GM20000 (cell line): ENCODE measurements at places on chromosomes 2 and 18.
A peak's percentile ranks its signal among the peaks of the same experiment; 100 is the strongest.

DNA sequence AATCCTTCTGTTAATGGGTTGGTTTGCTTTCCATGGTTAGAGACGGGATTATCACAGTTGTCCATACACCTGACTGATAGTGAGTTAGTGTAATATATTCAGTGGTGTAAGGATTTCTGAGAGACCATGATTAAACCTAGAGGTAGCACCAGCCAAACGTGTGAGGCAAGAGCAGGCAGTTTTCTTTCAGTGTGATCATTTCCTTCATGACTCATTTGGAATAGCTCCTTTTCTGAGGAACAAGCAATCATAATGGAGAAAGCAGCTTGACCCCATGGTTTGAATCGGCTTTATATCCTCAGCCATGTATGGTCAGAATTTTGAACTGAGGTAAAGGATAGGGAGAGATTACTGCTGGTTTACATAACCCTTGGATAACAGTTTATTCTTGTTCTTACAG, 2.9 kb downstream of the MXD1 start:
- DNase-seq, result no peak

DNA sequence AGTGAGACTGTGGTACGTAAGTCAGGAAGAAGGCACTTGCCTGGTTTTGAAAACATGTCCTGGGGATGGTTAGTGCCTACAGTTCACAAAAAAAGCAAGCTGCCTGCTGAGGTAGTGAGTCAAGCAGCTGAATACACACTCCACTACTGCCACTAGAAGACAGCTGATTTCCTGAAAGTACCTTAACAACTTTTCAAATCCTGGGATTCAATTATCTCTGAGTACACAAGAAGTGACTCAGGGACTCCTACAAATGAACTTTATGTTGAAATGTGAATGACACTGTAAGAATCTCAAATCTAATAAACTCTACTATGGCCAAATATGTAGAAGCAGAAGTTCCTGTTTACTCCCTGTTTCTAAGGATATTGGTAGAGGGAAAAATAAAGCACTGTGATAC, 58.0 kb upstream of the ARL5A start:
- DNase-seq, result no peak

DNA sequence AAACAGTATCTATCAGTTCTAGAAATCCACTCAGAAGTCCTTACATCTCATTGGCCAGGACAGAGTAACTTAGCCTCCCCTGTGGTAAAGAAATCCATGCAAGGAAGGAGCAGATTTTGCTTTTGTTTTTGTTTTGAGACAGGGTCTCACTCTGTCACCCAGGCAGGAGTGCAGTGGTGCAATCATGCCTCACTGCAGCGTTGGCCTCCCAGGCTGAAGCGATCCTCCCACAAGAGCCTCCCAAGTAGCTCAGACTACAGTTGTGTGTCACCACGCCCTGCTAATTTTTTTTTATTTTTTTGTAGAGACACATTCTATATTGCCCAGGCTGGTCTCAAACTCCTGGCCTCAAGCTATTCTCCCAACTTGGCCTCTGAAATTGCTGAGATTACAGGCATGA, 185.1 kb downstream of the NRP2 start:
- DNase-seq, result no peak

DNA sequence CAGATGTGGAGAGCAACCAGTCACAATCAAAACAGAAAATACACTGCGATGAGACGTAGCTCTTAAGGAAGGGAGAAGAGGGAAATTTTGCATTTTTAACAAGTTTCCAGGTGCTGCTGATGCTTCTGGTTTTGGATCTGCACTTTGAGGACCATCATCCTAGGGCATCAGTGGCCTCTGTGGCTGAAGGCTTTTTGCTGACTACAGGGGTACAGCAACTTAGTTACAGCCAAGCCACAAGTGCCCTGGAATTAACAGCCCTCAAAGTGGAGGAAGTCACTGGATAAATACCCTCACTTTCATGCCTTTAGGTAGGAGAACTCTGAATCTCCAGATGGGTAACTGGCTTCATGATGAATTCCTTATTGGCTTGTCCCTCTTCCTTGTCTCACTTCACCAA, 700.9 kb downstream of the TMEM182 start:
- DNase-seq, result no peak

DNA sequence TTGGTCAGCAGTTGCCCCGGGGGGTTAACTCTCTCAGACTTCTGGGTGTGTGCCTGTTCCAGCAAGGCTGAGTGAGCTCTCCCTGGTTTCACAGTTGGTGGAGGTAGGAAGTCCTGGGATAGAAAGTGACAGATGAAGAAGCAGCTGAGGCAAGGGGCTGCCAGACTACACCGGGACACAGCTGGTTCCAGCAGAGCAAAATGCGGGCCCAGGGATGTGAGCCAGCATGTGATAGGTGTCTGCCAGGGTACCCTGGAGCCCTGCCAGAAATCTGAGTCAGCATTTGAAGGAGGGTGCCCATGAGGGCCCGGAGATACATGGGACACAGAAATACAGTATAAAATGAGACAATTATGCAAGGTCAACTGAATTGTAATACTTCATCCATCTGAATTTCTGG, 79.3 kb upstream of the LGALSL start:
- DNase-seq, result no peak

DNA sequence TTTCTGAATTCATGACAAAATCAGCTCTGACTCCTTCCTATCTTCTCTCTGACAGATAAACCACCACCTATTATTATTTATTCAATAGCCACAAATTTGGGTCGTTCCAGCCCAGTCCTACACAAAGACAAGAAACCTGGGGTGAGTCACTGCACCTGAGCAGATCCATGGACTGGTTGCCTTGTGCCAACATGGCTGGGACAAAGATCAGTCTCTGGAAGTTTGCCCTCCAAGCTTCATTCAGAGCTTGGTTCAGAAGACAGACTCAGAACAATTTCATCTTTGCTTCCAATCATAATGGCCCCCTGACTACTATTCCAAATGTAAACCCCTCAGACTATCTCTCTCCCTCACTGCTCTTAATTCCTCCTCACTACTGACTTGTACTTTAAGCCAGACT, 9.6 kb upstream of the EXOC6B start:
- no peak for DNase-seq

DNA sequence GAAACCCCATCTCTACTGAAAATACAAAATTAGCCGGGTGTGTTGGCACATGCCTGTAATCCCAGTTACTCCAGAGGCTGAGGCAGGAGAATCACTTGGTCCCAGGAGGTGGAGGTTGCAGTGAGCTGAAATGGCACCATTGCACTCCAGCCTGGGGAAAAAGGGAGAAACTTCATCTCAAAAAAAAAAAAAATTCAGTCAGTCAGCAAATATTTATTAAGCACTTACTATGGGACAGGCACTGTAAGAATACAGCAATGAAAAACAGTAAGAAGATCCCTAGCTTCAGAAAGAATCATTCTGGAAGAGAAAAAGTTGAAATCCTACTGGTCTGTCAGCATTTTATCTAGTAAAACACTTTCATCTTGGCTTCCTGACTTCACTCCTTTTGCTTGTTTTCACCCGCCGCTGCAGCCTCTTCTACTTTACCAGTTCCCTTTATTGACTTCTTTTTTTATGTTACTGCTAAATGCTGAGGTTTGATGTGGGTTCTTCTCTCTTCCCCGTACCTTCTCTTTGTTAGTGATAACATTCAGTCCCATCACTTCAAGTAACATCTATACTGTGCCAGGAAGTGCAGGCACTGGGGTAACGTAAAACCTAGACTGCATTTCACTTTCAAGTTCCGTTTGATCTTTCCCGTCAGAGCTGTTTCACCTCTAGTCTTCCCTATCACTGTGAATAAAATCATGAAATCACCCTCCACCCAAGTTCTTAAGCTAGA, 10.8 kb upstream of the TAF4B start:
- DNase-seq, result peak; percentile 49

GRCh38 chr2:19685731-19686130, 216.1 kb downstream of the TTC32 start:
- DNase-seq, result no peak

GRCh38 chr2:223943135-223943534, 2.0 kb downstream of the WDFY1 start:
- no peak for DNase-seq

DNA sequence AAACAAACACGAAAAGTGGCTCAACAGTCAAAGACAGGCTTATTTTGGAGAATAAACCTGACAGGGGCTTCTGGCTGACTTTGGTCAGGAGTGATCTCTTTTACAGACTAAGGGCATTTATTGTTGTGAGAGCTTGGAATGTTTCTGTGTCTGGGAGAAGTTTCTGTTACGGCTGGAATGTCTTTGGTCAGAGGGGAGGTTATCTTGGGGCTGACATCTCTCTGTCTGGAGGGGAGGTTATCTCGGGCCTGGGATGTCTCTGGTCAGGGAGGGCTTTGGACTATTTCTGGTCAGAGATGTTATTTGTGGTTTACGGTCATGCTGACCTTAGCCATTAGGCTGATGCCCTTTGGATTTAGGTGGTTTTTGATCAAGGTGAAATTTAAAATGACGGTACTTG, 345.5 kb upstream of the FSIP2 start:
- no peak for DNase-seq

GRCh38 chr2:171893196-171893823, 734 bp downstream of the SLC25A12 start:
- DNase-seq, result no peak

DNA sequence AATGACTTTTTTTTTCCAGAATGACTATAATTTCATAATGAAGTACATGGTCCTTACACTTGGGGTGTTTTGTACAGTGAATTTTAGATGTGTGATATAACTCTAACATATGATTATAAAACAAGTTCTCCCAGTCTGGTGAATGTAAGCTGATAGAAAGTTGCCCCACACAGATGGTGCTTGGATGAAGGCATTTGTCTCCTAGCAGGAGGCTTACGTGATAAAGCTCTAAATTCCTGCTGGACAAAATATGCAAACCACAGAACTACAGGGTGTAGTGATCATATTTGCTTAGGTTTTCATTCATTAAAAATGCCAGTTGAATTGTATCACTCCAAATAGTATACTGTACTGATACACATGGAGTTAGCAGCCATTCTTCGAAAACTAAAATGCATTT, 85.5 kb downstream of the DSC3 start:
- DNase-seq, result no peak

GRCh38 chr18:79625195-79625923, 54.2 kb upstream of the CTDP1 start:
- peak; percentile 75 for DNase-seq

DNA sequence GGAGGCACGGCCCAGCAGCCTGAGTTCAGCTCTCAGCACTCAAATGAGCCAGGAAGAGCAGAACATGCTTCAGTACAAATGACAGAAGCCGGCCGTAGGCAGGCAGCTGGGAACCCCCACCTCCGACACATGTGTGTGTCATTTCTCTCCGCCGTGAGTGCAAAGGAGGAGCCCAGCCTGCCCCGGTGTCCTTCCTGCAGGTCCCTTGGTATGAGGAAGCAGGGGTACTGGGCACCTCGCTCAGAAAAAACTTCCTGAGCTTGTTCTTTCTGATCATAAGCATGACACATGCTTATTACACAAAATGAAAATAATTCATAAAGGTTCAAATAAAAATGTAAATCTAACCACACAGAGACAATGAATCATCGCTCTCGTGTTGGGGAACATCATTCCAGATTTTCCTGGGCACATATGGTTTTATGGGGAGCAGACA, 35.3 kb downstream of the KCNF1 start:
- no peak for DNase-seq

DNA sequence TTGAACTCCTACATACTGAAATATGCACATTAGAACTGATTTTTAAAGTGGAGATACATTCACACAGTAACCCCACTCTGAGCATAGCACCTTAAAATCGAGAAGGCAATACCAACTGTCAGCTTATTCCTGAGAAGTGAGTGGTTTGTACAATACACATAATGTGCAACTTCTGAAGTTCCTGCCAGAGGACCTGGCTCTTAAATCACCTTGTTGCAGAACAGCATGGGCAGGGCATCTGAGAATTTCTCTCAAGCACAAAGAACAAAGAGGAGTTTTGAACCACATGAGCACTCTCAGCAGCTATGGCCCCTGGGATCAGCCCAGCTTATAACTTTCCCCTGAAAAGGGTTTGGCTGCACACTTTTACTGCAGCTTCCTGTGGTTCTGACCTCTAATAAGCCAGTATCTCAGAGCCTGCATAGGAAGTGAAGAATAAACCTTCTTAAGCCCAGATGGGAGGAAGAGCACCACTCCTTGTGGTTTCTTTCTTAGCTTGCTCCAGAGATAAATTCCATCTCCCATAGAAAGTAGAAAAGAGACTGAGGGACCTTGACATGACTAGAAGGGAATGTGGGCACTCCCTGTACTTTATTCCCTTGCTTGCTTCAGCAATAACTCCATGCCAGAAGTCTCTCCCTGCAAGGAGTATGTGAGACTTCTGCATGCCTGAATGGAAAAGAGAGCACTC, 862.3 kb downstream of the SUCLG1 start:
- no peak for DNase-seq

GRCh38 chr2:3241971-3242746, 135.5 kb downstream of the EIPR1 start:
- no peak for DNase-seq

DNA sequence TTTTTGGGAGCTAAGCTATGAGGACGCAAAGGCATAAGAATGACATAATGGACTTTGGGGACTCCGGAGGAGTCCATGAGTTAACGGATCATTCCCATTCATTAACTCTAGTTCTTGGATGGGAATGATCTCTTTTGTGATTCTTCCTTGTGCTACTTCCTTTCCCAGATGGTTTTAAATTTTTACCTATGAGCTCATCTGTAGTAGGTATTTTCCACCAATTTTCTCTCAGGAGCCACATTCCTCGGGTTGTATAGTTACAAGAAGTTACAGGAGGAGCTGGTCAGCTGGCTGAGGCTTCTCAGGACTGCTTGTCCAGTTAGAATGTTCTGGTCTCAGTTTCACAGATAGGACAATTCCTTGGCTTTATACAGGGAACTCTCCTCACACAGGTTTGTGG, 42.9 kb upstream of the LPIN2 start:
- DNase-seq, result no peak

- DNase-seq, result no peak
These were observed 498.7 kb upstream of the SPRED2 start for GRCh38 chr2:65931056-65931455.

GRCh38 chr2:160334028-160334741, 134.1 kb upstream of the ITGB6 start:
- DNase-seq, result no peak

DNA sequence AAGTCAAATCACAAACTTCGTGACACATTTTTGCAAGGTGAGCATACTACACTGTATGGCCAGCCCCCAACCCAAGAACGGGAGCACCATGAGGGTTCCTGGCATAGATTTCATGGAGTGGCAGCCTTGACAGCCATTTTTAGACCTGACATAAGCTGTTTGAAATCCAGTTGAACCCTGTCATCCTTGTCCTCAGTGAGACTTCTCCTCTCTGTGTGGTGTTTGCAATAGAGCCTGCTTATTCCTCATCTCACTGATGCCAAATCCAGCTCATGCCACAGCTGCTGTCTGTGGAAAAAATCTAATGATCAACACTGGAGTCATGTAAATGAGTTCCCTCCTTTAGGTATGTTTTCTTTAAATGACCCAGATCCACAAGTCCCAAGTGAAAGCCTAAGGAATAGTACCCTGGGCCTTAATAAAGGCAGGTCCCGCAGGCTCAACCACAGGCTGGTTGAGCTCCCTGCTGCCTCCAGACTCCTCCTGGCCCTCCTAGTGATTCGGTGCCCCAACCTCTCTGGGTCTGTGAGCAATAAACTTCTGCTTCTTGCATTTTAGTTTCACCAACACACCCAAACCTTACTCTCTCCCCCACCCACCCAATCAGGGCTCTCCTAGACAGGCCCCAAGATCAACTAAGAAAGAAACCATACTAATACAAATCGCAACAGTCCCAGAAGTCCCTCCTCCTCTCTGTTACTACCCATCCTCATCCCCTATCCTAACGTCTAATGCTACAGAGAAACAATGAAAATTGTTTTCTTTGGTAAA, 8.4 kb upstream of the CREG2 start:
- DNase-seq, result no peak
